ENCODE measurements at places on chromosomes 3 and 15.

- DNase-seq, result no peak
Measured at GRCh38 chr3:19749448-19750017, 184.5 kb downstream of the EFHB start.

DNA sequence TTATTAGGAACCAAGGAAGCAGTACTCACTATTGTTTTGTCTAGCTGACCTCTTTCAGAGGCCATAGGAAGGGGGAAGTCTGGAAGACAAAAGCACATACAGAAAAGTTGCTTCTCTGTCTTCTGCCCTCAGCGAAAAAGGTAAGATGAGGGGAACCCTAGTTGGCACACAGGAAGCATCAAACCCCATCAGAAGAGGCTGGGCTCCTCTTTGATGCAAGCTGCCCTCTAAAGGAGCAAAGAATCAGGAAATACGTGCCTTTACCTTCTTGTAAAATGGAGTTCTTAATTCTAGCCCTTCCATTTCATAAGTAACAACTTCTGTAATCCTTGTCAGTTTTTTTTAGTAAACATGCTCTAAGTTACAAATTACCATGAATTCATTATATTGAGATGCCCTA is 12.5 kb downstream of the SPINK8 start:
- no peak for DNase-seq

GRCh38 chr3:189172668-189173419 is 1.1 kb downstream of the TPRG1 start:
- no peak for DNase-seq

GRCh38 chr3:135084976-135085375 is 289.9 kb downstream of the EPHB1 start:
- DNase-seq, result no peak

GRCh38 chr3:152021951-152022461 is 148.6 kb downstream of the SUCNR1 start:
- DNase-seq, result no peak

- no peak for DNase-seq
Measured at GRCh38 chr15:72785432-72785831, 1.9 kb upstream of the ADPGK start.

GRCh38 chr15:81783076-81783475 is 262.7 kb downstream of the MEX3B start:
- DNase-seq, result no peak

DNA sequence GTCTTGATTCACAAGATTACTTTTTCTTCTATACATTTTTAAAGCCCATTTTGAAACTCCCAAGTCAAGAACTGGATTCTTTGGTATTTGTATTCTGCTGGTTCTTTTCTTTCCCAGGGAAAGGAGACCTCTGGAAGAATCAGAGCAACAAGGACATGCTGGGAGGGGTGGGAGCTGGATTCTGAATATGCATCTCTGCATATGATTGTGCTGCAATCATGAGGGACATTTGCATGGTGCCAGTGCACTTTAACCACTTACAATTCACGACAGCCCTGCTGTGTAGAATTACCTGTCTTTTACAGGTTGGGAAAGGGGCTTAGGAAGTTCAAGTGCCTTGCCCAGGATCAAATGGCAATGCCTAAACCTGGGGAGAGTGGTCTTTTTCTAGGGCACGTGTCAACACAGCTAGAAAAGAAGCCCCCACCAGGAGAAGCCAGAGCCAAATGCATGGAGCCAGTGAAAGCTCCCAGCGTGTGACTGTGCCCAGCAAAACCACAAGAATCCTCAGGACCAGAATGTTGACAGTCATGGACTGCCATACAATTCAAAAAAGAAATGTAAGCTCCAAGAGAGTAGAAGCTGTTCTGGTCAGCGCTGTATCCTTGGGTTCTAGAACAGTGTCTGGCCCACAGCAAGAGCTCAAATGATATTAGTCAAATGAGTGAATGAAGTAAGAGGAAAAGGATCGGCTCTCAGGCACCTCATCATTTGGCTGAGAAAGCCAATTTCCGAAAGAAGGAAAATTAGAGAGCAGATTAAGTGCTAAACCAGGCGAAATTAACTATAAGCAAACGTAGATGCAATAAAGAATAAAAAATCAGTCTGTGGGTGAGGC is 84.5 kb upstream of the MEF2A start:
- DNase-seq, result no peak

GRCh38 chr3:141426404-141427034 is 58.2 kb downstream of the ZBTB38 start:
- no peak for DNase-seq

- DNase-seq, result no peak
Measured at GRCh38 chr15:60993008-60993407, 236.1 kb downstream of the RORA start.

- DNase-seq, result no peak
Measured at GRCh38 chr15:81388436-81388770, 14.4 kb upstream of the TMC3 start.

DNA sequence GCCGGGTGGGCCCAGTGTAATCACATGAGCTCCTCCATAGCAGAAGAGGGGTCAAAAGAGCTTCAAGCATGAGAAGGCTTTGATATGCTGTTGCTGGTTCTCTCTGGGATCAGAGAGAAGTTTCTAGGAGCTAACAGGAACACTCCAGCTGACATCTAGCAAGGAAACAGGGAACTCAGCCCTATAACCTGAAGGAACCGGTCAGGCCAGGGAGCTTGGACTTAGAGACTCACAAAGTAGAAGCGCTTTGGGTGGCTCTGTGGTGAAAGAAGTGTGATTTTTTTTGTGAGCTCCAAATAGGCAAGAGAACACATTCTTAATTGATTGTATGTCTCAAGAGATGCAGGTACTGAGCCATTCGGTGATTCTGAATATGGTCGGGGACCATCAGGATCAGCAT is 26.2 kb upstream of the EPHB1 start:
- no peak for DNase-seq

GRCh38 chr3:104635872-104636580 is 730.7 kb upstream of the ALCAM start:
- DNase-seq, result no peak

DNA sequence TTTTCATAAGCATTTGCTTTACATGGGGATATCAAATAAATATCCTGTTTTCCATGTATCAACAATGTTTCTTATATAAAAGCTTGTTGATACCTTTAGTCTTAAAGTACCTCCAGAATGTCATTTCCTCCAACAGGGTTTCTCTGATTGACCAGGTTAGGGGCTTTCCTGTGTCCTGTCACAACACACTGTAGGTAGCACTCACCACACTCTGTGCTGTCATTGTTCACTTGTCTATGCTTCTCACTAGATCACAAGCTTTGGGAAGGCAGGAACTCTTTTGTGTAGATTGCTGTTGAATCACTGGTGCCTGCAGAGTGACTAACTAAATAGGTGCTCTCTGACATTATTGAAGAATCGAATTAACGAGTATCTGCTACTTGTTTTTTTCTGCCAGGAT is 49.8 kb downstream of the USP50 start:
- DNase-seq, result no peak

Measured in GM10248 (cell line).